ENCODE measurements at places on chromosomes 16 and 17.

GRCh38 chr16:69114346-69114975 lies 9.0 kb downstream of the HAS3 start:
- DNase-seq: no peak

GRCh38 chr16:10941127-10941933 lies 938 bp downstream of the DEXI start:
- DNase-seq: peak; percentile 67

GRCh38 chr17:65018610-65019316 lies 37.8 kb downstream of the GNA13 start:
- no peak for DNase-seq

DNA sequence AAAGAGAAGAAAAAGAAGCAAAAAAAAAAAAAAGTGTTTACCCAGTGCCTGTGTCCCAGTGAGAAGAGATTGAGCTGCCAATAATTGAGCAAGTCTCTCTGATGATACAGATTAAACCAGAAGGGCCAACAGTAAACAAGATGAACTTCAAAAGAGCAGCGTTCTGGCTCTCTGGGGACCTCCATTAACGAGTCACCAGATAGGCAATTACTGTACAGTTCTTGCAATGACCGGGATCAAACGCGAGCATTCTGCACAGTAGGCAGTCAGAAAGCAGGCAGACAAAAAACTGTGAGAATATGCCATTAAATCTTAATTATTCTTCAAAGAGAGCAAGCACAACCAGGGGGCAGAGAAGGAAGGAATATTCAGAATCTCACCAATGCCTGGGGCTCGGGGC lies 626.1 kb downstream of the TMEM114 start:
- peak; percentile 68 for DNase-seq

- DNase-seq: no peak
Observed at GRCh38 chr16:24073321-24073720, 182.8 kb upstream of the CACNG3 start.

DNA sequence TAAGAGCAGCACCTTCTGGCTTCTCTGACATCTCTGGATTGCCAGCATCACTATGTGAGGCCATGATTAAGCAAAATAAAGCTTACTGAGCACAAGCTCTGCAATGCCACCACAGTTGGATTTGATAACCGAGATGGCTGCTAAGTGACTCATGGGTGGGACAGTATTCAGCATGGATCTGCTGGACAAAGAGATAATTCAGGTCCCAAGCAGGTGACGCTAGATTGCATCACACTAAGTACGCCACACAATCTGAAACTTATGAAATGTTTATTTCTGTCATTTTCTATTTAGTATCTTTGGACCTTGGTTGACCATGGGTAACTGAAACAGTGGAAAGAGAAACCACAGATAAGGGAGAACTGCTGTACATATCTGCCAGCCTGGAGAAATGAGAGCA lies 27.4 kb downstream of the CDRT15 start:
- DNase-seq: no peak

GRCh38 chr17:47897561-47897960 lies 1.5 kb downstream of the SP2 start:
- DNase-seq: no peak

DNA sequence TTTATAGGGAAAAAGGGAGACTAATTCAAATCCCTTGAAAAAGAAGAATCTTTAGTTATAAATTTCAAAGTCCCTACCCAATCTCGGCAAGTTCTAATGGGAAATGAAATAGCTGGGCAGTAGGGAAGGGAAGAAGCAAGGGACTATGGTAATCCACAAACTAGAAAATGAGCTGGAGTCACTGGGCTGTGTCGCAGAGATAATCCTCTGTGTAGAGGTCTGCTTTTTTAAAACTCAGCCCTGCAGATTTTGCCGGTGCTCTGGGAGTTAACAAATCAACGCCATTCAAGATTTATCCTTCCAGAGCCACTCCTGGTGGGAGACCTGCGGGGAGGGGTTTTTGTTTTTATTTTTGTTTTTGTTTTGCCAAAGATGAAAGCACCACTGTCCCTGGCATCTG lies 20.8 kb downstream of the SNX11 start:
- DNase-seq: no peak

- DNase-seq: no peak
Observed at GRCh38 chr17:40696651-40697072, 6.9 kb downstream of the KRT24 start.

- no peak for DNase-seq
Observed at GRCh38 chr16:49338611-49339265, 34.9 kb upstream of the C16orf78 start.

DNA sequence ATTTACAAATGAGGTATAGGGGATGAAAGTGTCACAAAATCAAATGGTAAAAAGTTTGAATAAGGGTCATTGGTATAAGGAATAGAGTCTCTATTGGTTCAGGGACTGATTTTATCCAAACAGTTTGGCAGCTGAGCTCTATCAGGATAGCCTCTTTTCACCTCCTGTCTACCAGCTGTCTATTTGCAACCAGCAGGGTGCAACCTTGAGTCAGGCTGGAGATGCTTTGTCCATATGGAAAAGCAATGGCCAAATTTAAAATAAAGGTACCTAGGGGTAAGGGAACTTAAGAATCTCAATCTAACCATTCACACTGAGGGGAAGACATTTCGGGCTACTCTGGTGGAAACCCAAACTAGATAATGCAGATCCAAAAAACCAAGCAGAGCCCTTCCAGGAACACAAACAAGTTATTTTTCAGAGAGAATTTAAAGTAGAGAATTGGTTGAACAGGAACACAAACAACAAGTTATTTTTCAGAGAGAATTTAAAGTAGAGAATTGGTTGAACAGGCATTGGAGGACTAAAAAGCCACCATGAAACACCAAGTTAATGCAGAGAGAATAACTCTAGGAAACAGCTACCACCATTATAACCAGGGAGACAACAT lies 12.6 kb upstream of the CA10 start:
- DNase-seq: peak; percentile 74

All from islet precursor cell (in vitro differentiated cells).